ENCODE measurements at places on chromosomes 13 and 19.

- peak; percentile 31 for DNase-seq
Measured at GRCh38 chr19:16778796-16779411, 50.3 kb upstream of the SIN3B start.

- no peak for DNase-seq
Measured at GRCh38 chr13:30803749-30804148, 68.4 kb downstream of the ALOX5AP start.

GRCh38 chr13:48859272-48860105, 116.2 kb upstream of the FNDC3A start:
- DNase-seq, result no peak

DNA sequence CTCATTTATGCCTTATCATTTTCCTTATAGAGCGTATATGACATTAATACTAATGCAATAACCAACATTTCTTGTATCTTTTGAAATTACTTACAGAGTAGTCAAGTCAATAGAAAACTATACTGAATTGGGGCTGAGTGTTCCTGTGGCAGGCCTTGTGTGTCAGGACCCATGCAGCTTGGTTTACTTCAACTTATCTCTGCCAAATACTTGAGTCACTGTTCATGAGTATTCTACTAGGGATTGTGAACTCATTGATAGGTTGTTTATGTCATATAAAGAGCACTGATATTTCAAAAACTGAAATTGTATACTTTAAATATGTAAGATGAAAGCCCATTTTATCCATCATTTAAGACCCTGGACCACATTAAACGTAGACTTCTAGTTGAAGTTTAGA, 688.6 kb upstream of the SLITRK1 start:
- no peak for DNase-seq

GRCh38 chr19:18225355-18225701, 910 bp downstream of the PDE4C start:
- DNase-seq, result no peak

DNA sequence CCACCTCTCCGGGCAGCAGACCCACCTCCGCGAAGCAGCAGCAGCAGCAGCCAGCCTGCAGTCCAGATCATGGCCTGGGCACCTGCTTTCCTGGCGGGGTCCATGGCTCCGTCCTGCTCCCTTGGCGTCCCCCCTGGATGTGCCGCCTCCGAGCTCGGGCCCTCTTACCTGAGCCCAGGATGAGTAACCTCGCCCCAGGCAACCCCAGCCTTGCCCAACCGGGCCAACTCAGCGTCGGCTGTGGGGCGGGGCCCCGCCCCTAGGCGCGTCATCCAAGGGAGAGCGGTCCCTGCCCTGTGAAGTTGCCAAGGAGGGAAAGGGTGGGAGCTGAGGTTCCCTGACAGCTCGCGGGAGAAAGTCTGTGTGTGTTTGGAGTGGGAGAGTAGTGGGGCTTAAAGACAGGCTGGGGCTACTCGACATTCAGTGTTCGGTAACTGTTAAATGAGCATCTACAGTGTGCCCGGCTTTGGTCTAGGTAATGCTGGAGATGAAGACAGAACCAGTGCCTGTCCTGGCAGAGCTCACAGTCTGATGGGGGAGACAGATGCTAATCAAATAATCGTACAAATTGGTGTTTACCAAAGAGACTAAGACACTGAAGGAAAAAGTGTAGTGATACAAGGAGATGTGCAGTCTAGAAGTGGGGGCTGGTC, at the start of gene LYPD3:
Gene LYPD3 (minus strand): TSS at position 141 of the 653 bp plus-strand sequence. CDS start 37 bp downstream, at position 104.
- peak; percentile 10 for DNase-seq
